Neural crest cell (in vitro differentiated cells): ENCODE measurements at places on chromosomes 7 and 10. TPM values are rescaled to one million over a fixed set of nuclear protein-coding genes. Genes with fewer than 3 reads are reported as not detected.

ANKRD30A gene
- not detected in 2 replicates for total RNA-seq

DNA sequence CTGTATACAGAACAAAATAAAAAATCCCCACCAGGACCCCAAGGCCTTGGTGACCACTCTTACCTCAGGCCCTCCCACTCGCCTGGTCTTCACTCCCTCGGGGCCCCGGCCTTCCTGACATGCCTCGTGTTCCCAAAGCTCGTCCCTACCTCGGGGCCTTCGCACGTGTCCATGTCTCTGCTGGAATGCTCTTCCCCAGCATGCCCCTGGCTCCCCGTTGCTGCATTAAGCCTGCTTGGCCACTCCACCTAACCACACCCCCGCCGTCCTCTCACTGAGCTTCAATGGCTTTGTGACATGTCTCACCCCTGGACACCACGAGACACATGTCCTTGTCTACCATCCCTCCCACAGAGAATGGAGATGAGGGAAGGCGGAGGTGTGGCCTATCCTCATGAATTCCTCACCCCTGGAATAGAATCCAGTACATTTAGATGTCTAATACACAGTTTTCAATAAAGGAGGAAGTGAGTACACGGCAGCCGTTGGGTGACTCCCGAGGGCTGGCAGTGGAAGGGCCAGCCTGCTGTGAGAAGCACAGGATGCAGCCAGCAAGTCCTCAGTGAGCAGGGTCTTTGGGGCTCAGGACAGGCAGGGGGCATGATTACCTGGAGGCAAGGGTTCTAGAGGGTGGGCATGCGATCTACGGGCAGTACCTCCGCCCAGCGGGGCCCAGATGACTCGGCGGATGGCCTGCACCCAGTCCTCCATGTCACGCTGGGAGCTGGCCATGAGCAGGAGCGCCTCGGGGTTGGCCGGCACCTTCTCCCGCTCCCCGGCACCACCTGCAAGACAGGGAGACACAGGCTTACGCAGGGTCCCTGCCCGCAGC is 125.7 kb downstream of the ARHGAP22 start:
- H3K36me3 ChIP-seq, result no peaks in the 10 kb centered on the region
- no peak overlapping the region for H3K27ac ChIP-seq
- no peaks in the 10 kb centered on the region for H3K4me1 ChIP-seq
- no peak overlapping the region for H3K4me3 ChIP-seq
- no peaks in the 10 kb centered on the region for H3K27me3 ChIP-seq
- no peak for DNase-seq

DNA sequence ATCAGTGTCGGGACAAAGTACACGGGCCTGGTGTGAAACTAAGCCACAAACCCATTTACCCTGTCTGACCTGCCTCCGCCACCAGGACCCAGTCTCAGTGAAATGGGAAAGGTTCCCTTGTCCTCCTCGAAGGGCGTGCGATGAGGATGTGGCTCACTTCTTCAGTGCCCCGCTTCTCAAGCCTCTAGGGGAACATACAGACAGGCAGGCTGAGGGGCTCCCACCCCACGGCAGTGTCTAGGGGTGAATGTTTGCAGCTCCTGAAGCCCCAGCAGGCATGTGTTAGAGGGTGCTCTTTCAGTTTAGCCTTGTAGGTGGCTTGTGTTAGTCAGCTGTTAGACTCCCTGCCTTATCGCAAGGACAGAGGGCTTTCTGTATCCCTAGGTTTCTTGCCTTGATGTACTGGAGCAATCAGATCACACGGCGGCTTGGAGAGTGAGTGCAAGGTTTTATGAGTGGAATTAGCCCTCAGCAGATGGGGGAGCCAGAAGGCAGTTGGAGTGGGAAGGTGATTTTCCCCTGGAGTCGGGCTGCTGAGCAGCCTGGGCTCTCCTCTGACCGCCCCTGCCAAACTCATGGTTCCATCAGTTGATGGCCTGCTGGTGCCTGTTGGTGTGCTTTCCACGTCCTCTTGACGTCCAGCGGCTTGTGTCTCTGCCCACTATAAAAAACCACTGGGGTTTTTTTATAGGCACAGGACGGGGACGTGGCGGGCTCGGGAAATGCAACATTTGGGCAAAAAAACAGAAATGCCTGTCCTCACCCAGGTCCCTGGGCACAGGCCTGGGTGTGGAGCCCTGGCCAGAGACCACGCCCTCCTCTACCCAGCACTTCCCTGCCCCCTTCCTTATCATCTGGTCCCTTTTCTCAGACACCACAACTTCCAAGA is 759 bp downstream of the NUDT1 start:
- DNase-seq, result no peak
- no peaks in the 10 kb centered on the region for H3K27me3 ChIP-seq
- no peaks in the 10 kb centered on the region for H3K36me3 ChIP-seq

- H3K4me3 ChIP-seq, result no peak overlapping the region
- peaks cover 9% of the 10 kb centered on the region for H3K4me1 ChIP-seq
- peaks cover 3% of the 10 kb centered on the region for H3K27me3 ChIP-seq
- H3K27ac ChIP-seq, result no peak overlapping the region
- H3K36me3 ChIP-seq, result no peaks in the 10 kb centered on the region
- DNase-seq, result no peak
These were observed 51.4 kb upstream of the EXOC4 start for GRCh38 chr7:133201470-133201869.

LRRC18 gene
- not detected in 2 replicates for total RNA-seq

SLIT1 gene
- 9.7 and 10.6 TPM in 2 replicates for total RNA-seq

GNAT3 gene
- total RNA-seq, result not detected in 2 replicates

TMEM229A gene
- 10.3 and 10.9 TPM in 2 replicates for total RNA-seq

MET gene
- total RNA-seq, result 3.4 and 4.0 TPM in 2 replicates

GRCh38 chr10:28796606-28797512 is 119.5 kb downstream of the BAMBI start:
- no peaks in the 10 kb centered on the region for H3K36me3 ChIP-seq
- no peak overlapping the region for H3K27ac ChIP-seq
- H3K4me3 ChIP-seq, result no peak overlapping the region
- no peak for DNase-seq

ZNF853 gene
- total RNA-seq, result 9.2 and 9.7 TPM in 2 replicates

COL1A2 gene
- total RNA-seq, result 98.8 and 110 TPM in 2 replicates

PLXNA4 gene
- 21.7 and 22.9 TPM in 2 replicates for total RNA-seq

DNA sequence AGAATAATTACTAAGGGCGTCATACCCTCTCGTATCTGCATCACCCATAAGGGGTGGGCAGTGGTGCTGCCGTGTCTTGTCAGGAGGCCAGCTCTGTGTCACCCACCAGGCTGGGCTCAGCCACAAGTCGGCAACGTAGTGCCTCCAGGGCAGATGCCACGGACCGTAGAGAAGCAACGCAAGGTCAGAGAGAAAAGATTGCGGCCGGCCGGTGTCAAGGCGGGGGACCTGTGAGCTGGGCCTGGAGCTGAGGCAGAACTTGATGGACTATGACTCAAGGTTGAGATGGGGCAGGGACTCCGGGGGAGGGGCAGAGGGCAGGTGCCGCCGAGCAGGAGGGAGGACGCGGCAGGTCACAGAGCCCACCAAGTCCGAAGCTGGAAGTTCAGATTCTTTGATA is 29.5 kb downstream of the FOXK1 start:
- no peak overlapping the region for H3K27ac ChIP-seq
- peaks cover 55% of the 10 kb centered on the region for H3K4me1 ChIP-seq
- peaks cover 19% of the 10 kb centered on the region for H3K36me3 ChIP-seq
- no peaks in the 10 kb centered on the region for H3K27me3 ChIP-seq

DNA sequence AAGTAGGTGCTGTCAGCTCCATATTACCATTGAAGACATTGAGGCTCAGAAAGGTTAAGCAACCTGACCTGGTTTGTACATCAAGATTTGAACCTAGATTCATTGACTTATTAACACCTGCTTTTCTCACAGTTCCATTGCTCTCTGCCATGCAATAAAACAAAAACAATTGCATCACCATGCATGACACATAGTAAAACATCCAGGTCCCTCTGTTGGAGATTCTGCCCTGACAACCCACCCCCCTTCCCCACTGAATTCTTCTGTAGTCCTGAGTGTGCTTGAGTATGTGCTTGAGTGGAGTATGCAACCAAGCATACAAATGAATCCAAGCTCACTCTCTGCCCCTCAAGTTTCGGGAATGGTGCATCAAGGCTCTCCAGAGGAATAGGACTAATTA is 6.0 kb upstream of the LMBR1 start:
- DNase-seq, result no peak
- no peak overlapping the region for H3K27ac ChIP-seq
- H3K4me3 ChIP-seq, result no peak overlapping the region
- no peaks in the 10 kb centered on the region for H3K4me1 ChIP-seq
- H3K27me3 ChIP-seq, result peaks cover 4% of the 10 kb centered on the region

DNA sequence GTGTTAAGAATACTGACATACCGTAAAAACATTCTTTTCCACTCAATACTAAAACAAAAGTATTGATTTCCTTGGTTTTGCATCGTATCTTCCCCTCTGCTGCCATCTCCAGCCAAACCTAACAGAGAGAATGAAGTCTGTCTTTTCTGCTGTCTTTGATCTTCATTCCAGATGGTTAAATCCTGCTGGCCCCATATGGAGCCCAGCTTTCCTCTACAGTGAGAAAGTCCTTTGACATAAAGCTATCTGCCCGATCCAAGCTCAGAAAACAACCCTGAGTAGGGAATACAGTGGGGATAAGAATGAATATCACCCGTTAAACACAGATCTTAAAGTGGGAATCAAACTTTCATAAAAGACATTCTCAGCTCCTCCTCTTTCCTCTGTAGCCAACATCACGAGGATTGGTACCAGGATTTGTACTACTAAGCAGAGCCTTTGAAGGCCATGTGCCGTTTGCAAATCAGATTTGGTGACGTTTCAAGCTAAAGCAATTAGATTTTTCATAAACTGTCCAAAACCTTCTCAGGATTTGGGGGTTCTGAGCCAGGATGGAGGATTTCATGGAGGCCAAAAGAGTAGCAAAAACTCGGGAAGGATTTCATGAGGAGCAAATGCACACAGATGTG is 30.8 kb upstream of the GPAM start:
- H3K27ac ChIP-seq, result no peak overlapping the region
- no peak overlapping the region for H3K4me3 ChIP-seq
- DNase-seq, result no peak

- no peak for DNase-seq
- H3K4me3 ChIP-seq, result no peak overlapping the region
- no peaks in the 10 kb centered on the region for H3K36me3 ChIP-seq
- no peaks in the 10 kb centered on the region for H3K4me1 ChIP-seq
- peaks cover 89% of the 10 kb centered on the region for H3K27me3 ChIP-seq
These were observed 8.4 kb downstream of the GOLGA7B start for GRCh38 chr10:97858001-97858439.

DNA sequence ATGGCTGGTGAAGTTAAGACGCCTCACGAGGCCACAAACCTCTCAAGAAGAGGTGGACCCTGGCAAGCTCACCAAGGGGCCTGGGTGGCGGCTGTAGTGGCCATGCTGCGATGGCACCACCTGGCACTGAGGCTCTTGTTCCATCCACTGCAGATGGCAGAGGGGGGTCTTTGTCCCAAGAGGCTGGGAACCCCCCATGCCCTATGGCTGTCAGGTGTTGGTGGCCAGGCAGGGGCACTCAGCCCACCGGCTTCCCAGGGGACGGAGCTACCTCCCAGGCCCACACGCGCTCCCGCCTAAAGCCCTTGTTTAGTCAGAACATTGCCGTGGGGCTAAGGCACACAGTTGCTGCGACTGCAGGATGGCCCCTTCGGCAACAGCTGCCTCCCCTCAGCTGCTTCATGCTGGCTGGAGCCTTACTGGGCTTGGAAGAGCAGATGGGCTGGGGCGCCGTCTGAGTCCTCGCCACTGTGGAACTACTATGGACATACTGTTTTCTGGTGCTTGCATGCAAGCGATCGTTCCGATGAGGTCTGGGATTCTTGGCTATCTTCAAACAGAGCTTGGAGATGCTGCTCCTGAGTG is 46.8 kb downstream of the DPYSL4 start:
- H3K27me3 ChIP-seq, result no peaks in the 10 kb centered on the region
- H3K4me1 ChIP-seq, result peaks cover 4% of the 10 kb centered on the region
- no peak overlapping the region for H3K4me3 ChIP-seq
- no peak overlapping the region for H3K27ac ChIP-seq
- no peak for DNase-seq

GRCh38 chr7:155450970-155451801 is 6.7 kb upstream of the EN2 start:
- DNase-seq, result no peak
- peaks cover 99% of the 10 kb centered on the region for H3K27me3 ChIP-seq
- H3K27ac ChIP-seq, result no peak overlapping the region

GRCh38 chr10:21487416-21488180 is 37.9 kb downstream of the SKIDA1 start:
- no peak overlapping the region for H3K27ac ChIP-seq
- no peaks in the 10 kb centered on the region for H3K27me3 ChIP-seq
- peaks cover 17% of the 10 kb centered on the region for H3K4me1 ChIP-seq
- H3K4me3 ChIP-seq, result no peak overlapping the region

RBP3 gene
- not detected in 2 replicates for total RNA-seq

DOCK1 gene
- total RNA-seq, result 55.8 and 62.9 TPM in 2 replicates

DNA sequence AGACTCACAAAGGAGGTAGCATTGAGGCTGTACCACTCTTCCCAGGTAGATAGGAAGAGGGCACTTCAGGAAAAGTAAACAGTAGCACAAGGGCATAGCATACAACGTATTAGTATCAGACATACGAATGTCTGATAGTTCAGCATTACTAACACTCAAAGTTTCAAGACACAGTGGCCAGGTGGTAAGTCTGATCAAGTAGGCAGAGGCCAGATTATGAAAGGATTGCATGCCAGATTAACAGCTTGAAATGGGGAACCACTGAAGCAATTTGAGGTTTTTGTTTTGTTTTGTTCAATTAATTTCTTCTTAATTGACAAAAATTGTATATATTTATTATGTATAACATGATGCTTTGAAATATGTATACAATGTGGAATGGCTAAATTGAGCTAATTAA is 45.7 kb upstream of the IL6 start:
- H3K4me1 ChIP-seq, result no peaks in the 10 kb centered on the region
- DNase-seq, result no peak
- no peak overlapping the region for H3K27ac ChIP-seq

MYL7 gene
- not detected in 2 replicates for total RNA-seq

DNA sequence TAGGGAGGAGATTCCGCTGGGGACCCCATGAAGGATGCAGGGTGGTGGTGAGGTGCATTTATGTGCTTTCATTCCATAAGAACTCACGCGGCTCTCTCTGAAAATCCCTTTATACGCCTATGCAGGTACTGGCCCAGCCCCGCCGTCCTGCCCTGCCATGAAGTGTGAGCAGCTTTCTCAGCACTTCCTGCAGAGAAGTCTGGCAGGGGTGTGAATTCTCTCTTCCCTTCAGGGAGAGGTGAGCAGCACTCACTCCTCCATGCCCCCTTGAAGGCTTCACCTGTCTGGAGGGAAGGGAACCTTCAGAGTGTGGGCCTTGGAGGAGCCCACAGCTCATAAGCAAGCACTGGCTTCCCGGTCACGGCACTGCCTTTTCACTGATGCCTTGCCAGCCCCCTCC is 34.0 kb downstream of the PPP2R2D start:
- no peak for DNase-seq
- peaks cover 6% of the 10 kb centered on the region for H3K36me3 ChIP-seq
- no peak overlapping the region for H3K27ac ChIP-seq
- no peak overlapping the region for H3K4me3 ChIP-seq
- no peaks in the 10 kb centered on the region for H3K27me3 ChIP-seq
- peaks cover 18% of the 10 kb centered on the region for H3K4me1 ChIP-seq

ASB10 gene
- total RNA-seq, result not detected in 2 replicates

DNA sequence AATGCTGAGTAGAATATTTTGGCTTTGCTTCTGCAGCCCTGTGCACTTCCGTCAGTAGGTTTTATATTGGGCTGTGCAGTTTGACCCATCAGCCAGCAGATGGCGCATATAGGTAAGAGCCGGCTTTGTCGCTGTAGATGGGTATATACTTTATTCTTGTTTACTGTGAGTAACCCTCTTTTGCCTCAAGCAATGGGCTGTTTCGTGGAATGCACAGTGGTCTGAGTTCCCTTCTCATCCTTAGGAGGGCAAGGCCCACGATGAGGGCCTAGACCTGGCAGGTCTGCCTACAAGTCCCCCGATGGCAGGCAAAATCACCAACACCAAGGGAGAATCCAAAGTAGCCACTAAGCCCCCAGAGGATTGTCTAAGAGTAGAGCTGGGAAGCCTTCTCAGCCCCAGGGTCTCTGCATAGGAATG is 1002.9 kb upstream of the KCND2 start:
- DNase-seq, result peak; percentile 50
- H3K4me3 ChIP-seq, result no peak overlapping the region
- H3K27me3 ChIP-seq, result peaks cover 2% of the 10 kb centered on the region
- no peak overlapping the region for H3K27ac ChIP-seq
